EL (cell line): ENCODE measurements at places on chromosomes 7 and 10.

- peak; percentile 48 for DNase-seq
These were observed 453 bp downstream of the URGCP start for GRCh38 chr7:43905956-43906330.

GRCh38 chr10:30430544-30431298 lies 3.3 kb upstream of the MAP3K8 start:
- DNase-seq, result no peak

- peak; percentile 7 for DNase-seq
These were observed 761 bp downstream of the KCTD7 start for GRCh38 chr7:66629222-66630062.

- no peak for DNase-seq
These were observed 36.5 kb downstream of the BAMBI start for GRCh38 chr10:28713626-28714352.

DNA sequence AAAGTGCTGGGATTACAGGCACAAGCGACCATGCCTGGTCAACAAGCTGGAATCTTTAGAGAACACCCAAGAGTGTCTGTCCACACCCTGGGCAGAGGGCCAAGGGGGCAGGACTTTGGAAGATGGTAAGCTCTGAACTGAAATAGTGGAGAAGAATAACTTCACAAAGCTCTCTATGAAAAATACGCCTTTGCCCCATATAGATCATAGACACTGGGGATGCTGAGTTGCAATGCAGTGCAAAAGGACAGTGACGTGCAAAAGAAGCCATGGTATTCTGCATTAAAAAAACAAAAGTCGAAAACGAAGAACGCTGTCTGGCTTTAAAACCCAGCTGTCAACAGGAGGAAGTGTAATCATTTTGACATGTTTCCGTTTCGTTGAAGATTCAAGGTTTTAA lies 353.6 kb downstream of the CALN1 start:
- DNase-seq, result no peak

DNA sequence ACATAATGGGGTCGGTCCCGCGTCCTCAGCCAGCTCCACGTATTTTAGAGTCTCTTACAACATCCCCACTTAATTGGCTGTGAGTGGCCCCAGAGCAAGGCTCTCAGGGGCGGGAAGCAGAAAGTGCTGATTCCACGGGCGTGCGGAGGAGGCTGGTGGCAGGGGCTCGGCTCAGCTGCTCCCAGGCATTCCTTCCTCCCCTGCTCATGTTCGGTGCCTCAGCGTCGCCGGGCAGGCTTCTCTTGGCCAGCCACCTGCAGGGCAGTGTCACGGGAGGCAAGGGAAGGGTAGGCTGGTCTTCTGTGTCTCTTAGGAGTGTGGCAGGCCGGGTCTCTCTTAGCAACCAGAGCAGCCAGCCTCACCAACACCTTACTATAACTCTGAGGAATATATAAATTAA lies 33.8 kb downstream of the IL15RA start:
- DNase-seq, result peak; percentile 21

DNA sequence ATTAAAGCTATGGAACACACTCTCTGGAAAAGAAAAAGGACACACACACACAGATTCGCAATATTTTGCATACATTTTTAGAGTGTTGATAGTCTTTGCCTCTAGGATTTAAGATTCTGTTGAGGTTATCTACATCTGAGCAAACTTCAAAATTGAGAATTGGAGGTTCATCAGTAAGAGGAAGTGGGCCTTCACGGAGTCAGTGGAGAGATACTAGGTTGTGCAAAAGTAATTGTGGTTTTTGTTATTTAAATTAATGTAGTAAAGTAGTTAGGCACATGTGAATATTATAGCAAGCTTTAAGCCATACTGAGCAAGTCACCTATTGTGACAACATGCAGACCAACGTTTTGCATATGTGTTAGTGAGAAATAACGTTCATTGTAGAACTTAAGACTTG lies 19.8 kb upstream of the NXPH1 start:
- DNase-seq, result no peak

- DNase-seq, result no peak
These were observed 73.2 kb downstream of the PPP1R9A start for GRCh38 chr7:94980418-94981142.

DNA sequence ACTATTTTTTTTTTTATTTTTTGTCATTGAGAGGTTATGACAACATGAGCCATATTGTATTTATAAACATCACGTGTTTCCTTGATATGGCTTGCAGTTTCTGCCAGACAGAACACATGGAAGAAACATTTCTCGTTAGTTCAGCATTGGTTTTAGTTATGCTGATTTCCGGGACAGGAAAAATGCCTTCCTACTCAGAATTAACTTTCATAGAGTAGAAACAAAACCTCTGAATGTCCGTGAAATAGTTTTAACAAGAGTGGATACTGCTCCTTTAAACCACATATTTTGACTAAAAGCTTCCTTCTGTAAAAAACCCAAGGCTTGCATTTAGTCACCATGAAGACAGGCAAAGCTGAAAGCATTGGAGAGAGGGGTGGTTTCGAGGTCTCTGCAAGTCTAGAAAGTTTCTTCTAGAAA lies 240.4 kb downstream of the KIAA1217 start:
- peak; percentile 44 for DNase-seq

GRCh38 chr10:232061-232460 lies 96.8 kb downstream of the ZMYND11 start:
- no peak for DNase-seq

GRCh38 chr10:110843031-110843430 lies 28.7 kb upstream of the PDCD4 start:
- DNase-seq, result no peak

DNA sequence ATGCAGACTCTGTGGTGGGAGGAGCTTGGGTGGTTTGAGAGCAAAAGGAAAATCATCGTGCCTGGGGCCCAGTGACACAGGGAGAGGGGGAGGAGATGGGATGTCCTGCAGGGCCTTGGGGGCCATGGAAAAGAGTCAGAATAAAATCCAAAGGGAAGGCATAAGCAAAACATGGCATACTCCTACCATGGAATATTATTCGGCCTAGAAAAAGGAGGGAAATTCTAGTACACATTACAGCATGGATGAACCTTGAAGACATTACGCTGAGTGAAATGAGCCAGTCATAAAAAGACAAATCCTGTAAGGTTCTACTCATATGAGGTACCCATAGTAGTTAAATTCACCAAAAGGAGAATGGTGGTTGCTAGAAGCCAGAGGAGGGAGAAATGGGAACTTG lies 38.7 kb downstream of the STRA8 start:
- no peak for DNase-seq

GRCh38 chr10:26890956-26891355 lies 30.2 kb upstream of the ABI1 start:
- peak; percentile 62 for DNase-seq

DNA sequence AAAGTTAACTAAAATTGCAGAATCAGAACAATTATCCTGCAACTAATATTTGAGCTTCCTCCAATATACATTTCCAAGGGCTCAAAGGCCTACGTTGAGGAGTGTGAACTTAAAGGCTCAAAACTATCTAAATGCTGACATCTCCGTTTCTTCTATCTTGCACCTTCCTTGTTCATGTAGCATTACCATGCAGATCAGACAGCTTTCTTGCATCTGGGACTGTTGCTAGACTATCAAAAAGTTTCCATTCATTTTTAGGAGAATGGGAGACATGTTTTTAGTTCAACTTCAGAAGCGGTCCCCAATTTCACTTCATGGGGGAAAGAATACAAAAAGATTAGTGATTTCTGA lies 2.9 kb downstream of the ANKRD1 start:
- no peak for DNase-seq

- DNase-seq, result no peak
These were observed 191.9 kb downstream of the DOCK4 start for GRCh38 chr7:112014347-112014746.

DNA sequence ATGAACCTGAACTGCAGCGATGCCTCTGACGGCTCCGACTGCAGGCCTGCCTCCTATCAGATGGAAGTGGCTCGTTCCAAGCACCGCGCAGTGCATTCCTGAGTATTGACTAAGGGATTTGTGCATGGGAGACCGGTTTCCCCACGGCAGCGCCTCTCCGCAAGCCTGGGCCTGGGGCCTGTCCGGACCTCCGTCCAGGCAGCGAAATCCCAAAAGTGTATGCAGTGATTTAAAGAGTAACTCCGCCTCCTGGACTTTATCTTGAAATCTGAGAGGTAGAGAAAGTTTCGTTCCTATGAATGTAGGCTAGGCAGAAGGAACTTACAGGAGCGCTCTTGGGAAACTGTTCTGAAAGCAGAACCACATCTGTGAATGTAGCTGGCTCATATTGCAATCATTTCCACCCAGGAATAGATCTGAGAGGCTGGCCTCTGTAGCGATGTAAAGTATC lies 106.2 kb upstream of the CELF2 start:
- DNase-seq, result peak; percentile 94
